DND-41 (cell line): ENCODE measurements at places on chromosomes 3 and 15.
A peak's percentile ranks its signal among the peaks of the same experiment; 100 is the strongest.

- no peak overlapping the region for H3K27ac ChIP-seq
- no peak for DNase-seq
- no peaks in the 10 kb centered on the region for H3K36me3 ChIP-seq
- H3K4me1 ChIP-seq, result peaks cover 34% of the 10 kb centered on the region
- no peaks in the 10 kb centered on the region for H3K27me3 ChIP-seq
- no peak overlapping the region for H3K4me3 ChIP-seq
Measured at GRCh38 chr3:31291818-31292217, 240.9 kb upstream of the STT3B start.

- no peaks in the 10 kb centered on the region for H3K36me3 ChIP-seq
- H3K4me3 ChIP-seq, result no peak overlapping the region
- H3K27me3 ChIP-seq, result no peaks in the 10 kb centered on the region
- H3K4me1 ChIP-seq, result no peaks in the 10 kb centered on the region
- H3K27ac ChIP-seq, result no peak overlapping the region
Measured at GRCh38 chr15:81176291-81176893, 20.3 kb upstream of the IL16 start.

DNA sequence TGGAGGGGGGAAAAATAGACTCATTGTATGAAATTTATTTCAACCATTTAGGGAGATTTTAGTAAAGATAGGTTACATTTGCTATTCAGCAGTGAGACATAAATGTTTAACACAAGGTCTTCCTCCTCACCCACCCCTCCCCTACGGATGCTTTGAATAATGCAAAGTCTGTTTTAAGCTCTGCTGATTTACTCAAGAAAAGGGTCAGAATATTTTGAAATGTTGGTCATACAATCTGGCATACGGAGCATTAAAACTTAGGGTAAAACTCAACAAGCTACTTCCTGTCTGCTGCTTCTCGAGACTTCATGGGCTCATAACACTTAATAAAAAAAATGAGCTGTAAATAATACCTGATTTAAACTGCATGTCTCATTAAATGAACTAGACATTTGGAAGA is 156.3 kb downstream of the WNT5A start:
- no peaks in the 10 kb centered on the region for H3K36me3 ChIP-seq
- no peak overlapping the region for H3K27ac ChIP-seq
- no peak overlapping the region for H3K4me3 ChIP-seq
- H3K4me1 ChIP-seq, result no peaks in the 10 kb centered on the region
- DNase-seq, result no peak
- H3K27me3 ChIP-seq, result no peaks in the 10 kb centered on the region

- H3K27ac ChIP-seq, result peak overlapping the region; percentile 99
- peak; percentile 40 for DNase-seq
- no peak overlapping the region for H3K4me3 ChIP-seq
- peaks cover 50% of the 10 kb centered on the region for H3K4me1 ChIP-seq
Measured at GRCh38 chr3:111538681-111539083, 3.3 kb upstream of the CD96 start.

GRCh38 chr3:134035836-134036235 is 6.1 kb upstream of the SLCO2A1 start:
- H3K4me1 ChIP-seq, result no peaks in the 10 kb centered on the region
- no peak overlapping the region for H3K4me3 ChIP-seq
- no peak for DNase-seq
- no peaks in the 10 kb centered on the region for H3K27me3 ChIP-seq

GRCh38 chr3:125119752-125120378 is 64.1 kb upstream of the HEG1 start:
- H3K4me3 ChIP-seq, result no peak overlapping the region
- DNase-seq, result no peak
- H3K36me3 ChIP-seq, result no peaks in the 10 kb centered on the region
- H3K27ac ChIP-seq, result no peak overlapping the region
- H3K27me3 ChIP-seq, result peaks cover 4% of the 10 kb centered on the region
- no peaks in the 10 kb centered on the region for H3K4me1 ChIP-seq

GRCh38 chr3:122392868-122393844 is 9.2 kb downstream of the FAM162A start:
- H3K27ac ChIP-seq, result no peak overlapping the region
- DNase-seq, result peak; percentile 34
- H3K36me3 ChIP-seq, result peaks cover 19% of the 10 kb centered on the region
- H3K4me3 ChIP-seq, result no peak overlapping the region

DNA sequence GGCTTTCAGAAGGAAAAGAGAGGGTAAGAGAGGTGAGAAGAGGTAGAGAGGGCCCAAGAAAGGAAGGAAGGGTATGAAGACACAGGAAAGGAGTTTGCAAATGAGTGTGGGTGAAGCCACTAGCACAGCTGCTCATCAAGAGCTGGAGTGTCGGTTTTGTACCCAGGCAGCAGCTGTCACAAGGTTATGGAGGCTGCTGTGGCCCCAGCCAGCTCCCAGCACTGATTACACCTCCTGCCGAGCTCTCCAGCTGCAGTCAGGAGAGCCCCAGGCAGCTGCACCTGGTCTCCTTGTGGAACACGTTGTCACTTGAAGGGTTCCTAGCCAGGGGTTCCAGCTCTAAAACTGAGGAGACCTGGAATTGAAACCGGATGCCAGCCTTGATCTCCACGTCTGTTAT is 60.4 kb upstream of the CHD2 start:
- DNase-seq, result peak; percentile 86
- no peak overlapping the region for H3K4me3 ChIP-seq
- H3K4me1 ChIP-seq, result peaks cover 50% of the 10 kb centered on the region
- H3K36me3 ChIP-seq, result no peaks in the 10 kb centered on the region
- no peaks in the 10 kb centered on the region for H3K27me3 ChIP-seq

DNA sequence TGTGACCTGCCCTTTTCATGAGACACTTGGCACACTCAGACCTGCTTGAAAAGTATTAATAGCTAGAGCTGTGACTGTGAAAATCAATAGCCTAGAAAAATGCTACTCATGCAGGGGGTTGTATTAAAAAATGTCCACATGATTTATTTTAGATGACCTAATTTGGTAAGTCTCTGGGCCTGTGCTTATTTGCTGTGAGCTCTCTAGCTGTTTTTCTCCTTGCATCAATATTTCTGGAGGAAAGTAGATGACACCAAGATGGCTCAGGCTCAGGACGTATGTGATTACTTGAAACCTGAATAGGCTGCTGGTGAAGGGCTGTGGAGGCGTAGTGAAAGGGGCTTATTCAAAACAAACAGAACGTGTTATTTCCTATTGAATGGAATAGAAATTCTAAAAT is 29.5 kb downstream of the KCNAB1 start:
- no peak for DNase-seq
- no peak overlapping the region for H3K4me3 ChIP-seq
- H3K27ac ChIP-seq, result no peak overlapping the region
- H3K36me3 ChIP-seq, result no peaks in the 10 kb centered on the region

DNA sequence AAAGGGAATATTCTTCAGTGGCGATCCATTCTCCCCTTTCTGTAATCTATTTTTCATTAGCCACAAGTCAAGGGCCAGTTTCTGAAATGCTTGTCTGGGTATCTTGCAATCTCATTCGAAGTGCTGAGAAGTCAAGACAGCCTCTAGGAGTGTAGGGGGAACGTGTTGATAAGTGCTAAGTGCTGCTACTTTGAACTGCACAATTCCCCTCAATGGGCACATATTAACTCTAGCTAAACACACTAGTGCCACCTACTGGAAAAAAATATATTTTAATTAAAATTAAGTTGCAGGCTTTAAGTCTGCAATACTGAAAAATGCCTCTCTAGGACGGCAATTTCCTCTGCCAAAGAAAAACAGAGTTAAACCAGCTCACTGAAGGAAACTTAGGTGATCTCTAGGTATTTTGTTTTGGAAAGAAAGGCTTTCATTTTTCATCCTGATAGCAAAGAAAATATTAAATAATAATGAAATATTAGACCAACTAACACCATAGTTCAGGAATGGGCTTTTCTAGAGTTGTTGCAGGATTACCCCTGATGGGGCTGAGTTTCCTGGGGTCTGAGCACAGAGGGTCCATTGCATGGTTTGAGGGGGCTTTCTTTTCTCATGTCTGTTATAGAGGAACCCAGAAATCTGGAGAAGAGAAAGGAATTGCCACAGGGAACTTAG is 181.9 kb upstream of the KBTBD8 start:
- H3K4me1 ChIP-seq, result peaks cover 9% of the 10 kb centered on the region
- H3K27ac ChIP-seq, result no peak overlapping the region
- no peak overlapping the region for H3K4me3 ChIP-seq

DNA sequence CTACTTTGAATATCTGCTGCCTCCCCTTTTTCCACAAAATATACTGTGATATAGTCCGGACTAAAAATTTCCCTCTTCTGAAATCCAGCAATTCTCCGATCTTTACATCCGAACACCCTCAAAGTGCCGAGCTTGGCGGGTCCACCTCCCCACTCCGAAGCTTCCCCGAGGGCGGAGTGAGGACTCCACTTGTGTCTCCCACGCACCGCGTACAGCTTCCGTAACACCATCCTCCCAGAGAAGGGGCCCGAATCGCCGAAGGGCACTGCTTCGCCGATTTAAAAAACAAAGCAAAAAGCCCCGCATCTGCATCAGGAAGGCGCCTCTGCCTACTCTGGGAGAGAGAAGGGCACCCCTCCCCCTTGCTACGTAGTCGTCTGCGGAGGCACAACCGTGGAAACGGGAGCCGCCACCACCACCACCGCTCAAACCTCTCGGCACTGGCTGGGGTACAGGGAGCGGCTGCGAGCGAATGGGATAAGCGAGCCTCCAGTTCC is 551 bp downstream of the NCBP2 start:
- DNase-seq, result peak; percentile 66
- peaks cover 58% of the 10 kb centered on the region for H3K36me3 ChIP-seq
- H3K4me1 ChIP-seq, result peaks cover 40% of the 10 kb centered on the region
- peak overlapping the region; percentile 90 for H3K4me3 ChIP-seq
- H3K27me3 ChIP-seq, result no peaks in the 10 kb centered on the region
- peak overlapping the region; percentile 92 for H3K27ac ChIP-seq
